ENCODE measurements at places on chromosomes 1 and 21.

DNA sequence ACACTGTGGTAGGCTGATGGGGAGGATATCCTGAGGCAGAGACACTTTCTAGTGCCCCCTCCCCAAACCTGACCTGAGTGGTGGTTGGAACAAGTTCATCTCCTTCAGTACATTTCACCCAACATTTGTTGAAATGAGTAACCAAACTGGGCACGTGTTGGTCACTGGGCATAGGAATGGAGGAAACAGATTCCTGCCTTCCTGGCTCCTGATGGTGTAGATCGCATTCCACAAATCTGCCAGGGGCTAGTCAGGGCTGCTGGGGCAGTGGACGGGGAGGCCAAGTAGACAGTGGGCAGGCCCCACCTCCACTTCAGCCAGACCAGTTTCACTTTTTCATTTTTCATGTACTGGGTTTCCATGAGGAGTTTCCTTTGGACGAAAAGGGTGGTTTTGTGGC lies 16.5 kb upstream of the ALX3 start:
- no peak for DNase-seq

DNA sequence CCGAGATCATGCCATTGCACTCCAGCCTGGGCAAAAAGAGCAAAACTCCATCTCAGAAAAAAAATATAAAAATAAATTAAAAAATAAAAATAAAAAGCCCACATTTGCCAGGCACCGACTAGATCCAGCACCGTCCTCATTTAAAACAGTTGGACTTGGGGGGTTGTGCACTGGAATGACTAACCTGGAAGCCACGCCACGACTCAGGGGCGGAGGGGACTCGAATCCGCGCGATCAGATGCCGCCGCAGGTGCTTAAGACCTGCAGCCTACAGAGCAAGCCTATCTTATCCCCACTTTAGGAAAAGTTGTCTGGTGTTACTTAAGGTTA lies 38.5 kb downstream of the ZBTB8OS start:
- no peak for DNase-seq

DNA sequence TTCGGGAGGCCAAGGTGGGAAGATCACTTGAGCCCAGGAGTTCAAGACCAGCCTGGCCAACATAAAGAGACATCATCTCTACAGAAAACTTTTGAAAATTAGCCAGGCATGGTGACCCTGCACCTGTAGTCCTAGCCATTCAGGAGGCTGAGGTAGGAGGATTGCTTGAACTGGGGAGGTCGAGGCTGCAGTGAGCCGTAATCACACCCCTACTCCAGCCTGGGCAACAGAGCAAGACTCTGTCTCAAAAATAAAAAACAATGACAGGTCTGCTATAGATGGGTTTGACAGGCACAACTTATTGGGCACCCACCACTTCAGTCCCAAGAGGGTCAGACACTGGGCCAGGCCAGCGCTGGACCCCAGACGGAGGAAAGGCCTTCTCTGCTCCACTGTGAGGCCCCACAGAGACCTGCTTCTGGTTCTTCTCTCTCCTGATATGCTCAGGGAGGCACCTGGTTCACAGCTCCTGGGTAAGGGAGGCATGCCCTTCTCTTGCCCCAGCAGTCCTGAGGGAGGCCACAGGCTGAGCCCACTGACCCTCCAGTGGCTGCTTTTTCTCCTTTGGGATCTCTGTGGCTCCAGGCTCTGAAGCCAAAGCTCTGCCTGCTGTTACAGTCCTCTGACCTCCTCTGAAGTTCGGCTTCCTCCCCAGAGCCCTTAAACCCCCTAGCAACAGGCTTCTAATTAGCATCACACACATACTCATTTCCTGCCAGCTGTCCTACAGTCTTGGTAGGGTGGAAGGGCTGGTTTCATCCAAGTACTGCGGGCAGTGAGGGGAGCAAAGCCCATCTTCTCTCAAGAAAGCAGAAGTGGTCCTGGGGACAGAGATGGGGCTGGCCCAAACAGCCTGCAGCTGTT lies 14.4 kb downstream of the S100A16 start:
- no peak for DNase-seq

DNA sequence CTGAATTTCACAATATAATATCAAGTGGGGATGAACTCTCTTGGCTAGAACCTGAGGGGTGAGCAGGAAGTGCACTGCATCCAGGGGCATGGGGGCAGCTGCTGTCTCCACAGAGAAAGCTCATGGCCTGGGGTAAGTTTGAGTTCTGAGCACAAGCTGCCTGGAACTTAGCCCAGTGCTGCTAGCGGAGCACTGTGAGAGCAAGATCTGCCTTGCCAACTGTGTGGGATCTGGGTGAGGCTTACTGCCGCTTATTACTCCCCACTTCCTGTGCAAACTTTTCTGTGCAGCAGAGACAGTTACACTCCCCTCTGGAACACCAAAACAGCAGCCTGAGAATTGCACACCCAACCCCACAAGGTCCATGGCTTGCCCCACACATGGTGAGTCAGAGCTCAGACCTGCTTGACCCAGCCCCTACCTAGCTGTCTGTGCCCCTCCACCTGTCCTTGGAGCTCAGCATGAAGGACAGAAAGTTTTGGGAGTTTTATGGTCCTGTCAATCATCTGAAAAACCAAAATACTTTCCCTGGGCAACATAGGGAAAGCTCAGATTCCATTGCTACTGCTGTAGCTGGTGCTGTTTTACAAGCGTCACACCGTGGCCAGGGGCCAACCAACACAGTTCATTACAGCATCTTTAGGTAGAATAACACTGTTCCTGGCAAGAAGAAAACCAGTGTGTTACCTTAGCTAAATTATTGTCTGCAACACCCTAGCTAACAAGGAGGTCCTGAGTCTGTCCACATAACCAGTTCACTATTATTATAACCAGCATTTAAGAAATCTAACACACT lies 762.1 kb upstream of the NEGR1 start:
- DNase-seq: peak; percentile 76

GRCh38 chr1:91885213-91885715 lies 687 bp downstream of the TGFBR3 start:
- DNase-seq: no peak

DNA sequence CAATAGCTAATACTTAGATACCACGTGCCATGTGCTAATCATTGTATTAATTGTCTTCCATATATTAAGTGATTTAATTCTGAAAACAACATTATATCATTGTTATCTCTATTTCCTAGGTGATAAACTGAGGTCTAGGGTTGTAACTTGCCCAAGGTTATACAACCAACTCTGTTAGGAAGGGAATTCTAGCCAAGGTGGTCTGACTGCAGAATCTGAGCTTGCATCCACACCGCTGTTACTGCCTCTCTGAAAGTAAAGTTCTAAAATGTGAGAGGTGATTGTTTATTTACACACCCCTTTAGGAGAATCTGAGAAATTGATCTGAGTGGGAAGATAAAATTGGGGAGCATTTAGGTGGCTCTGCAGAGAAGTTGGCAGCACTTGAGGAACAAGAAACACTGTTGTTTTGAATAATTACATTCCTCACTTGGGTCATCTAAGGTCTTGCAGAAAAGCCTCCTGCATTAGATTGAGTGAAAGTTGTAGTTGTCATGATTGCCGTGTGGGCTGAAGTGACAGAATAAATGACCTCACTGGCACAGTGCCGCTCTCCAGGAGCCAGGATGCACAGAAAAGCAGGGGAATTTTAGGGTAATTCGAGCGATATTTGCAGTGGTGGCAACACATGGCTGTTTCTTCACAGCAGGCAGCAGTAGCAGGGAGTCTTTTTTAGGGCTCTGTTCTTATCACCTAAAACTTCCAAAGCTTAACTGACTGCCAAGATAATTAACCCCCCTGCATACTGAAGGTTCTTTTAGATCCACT lies 121.7 kb downstream of the ADGRL4 start:
- DNase-seq: no peak

DNA sequence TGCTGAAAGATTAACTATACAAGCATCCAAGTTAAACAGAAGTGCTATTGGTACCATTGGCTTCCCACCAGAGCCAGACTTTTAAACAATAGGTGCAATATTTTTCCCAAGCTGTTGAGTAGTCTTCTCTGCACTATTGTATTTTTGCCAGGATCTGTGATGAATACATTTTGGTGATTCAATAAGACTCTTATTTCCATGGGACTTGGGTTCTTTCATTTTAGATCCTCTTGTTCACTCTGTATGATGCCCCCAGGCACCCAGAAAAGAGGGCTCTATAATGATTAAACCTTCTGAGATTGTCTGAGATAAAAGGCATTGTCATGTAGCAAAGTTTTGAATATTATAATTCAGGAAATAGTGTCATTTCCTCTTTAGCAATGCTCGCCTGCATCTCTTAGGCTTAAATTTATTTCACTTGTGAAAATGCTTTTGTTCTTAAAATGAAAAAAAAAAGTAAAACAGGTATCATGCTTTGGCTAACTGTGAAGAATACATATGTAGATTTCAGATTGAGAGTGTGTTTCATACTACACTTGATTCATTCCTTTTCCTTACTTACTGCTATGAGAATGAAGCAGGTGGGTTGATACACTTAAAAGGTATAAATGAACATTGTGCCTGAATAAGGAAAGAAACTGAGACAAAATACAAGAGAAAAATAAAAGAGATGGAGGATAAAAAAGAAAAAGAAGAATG lies 275.0 kb downstream of the HMCN1 start:
- DNase-seq: peak; percentile 17

DNA sequence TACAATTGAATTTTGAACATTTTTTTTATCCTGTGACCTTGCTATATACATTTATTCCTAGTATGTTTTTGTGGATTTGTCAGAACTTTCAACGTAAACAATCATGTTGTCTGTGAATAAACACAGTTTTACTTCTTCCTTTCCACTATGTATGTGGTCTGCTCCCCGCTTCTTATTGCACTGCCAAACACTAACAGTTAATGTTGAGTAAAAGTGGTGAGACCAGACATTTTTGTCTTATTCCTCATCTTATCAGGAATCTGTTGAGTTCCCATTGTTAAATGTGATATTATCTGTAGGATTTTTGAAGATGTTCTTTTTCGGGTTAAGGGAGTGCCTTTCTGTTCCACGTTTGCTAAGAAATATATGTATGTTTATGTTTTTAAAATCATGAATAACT lies 45.9 kb downstream of the CAMSAP2 start:
- DNase-seq: no peak

DNA sequence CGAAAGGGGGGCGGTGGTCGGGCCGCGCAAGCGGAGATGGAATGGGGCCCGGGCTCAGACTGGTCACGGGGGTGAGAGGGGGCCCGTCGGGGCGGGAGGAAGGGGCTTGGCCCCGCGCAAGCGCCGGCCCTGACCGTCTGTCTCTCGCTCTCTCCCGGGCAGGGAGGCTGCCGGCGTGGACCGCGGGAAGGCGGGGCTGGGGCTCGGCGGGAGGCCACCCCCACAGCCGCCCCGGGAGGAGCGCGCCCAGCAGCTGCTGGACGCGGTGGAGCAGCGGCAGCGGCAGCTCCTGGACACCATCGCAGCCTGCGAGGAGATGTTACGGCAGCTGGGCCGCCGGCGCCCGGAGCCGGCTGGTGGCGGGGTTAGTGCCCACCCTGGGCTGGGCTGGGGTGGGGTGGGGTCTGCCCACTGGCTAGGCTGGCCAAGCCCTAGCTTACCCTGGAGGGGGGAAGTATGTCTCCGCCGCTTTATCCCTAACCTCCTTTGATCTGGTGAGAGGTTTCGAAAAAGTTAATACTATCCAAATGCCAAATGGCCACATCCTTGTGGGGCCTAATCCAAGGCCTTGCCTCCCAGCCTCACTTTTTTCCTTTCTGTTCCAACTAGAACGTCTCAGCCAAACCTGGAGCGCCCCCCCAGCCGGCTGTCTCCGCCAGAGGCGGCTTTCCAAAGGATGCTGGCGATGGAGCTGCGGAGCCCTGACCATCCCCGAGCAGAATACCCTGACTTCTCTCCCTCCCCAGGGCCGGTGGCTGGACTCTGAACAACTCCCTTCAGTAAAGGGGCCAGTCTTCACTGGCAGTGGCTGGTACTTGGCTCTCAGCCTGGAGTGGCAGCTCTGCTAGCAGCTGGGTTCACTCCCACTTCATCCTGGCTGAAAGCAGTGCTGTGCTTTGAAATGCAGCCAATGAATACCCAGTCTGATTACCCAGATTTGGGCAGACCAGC lies 636 bp upstream of the YRDC start:
- peak; percentile 67 for DNase-seq

- no peak for DNase-seq
Observed at GRCh38 chr1:4108331-4108730, 208.3 kb upstream of the C1orf174 start.

DNA sequence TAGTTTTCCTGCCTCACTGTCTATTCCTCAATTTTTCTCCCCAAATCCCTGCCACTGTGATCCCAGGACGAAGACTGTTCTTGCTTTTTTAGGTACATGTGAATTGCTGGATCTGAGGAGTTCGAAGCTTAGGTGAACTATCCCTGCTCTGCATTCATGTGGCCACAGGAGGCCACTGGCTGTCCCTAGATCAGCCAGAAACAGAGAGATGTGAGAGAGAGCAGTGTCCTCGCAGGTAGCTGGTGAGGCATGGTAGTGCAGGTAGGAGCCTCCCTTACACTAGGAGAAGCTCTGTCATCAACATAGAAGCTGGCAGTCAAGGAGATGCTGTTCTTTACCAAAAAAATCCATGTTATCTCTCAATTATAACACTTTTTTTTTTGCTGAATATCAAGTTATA lies 71.5 kb downstream of the USP24 start:
- DNase-seq: no peak

DNA sequence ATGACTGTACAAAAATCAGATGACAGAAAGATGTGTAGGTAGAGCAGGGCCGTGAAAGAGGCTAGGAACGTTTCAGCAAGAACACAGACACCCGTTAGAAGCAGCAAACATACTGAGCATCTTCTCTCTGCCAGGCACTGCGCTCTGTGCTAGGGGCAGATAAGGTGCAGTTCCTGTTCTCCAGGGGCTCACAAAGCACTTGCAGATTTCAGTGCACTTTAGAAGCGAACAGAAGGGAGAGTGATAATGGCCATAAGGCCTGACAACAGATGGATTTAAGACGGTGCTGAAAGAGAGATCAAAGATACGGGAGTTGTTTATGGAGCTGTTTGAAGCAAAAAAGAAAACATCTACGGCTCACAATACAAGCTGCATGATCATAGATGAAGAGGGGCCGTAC lies 200.3 kb upstream of the FOXD3 start:
- no peak for DNase-seq

GRCh38 chr1:36154765-36155407 lies 1.1 kb upstream of the MAP7D1 start:
- no peak for DNase-seq

- no peak for DNase-seq
Observed at GRCh38 chr21:41774467-41775148, 7.8 kb upstream of the RIPK4 start.
